Cardiac ventricle fibroblast (primary cell): ENCODE measurements at places on chromosomes 13 and 19. TPM values are rescaled to one million over a fixed set of nuclear protein-coding genes. Genes with fewer than 3 reads are reported as not detected.

KLF16 gene
- total RNA-seq = 8.8 and 10.7 TPM in 2 replicates

TSEN34 gene
- 114 and 134 TPM in 2 replicates for total RNA-seq

OR7C1 gene
- not detected in 2 replicates for total RNA-seq

KCNC3 gene
- total RNA-seq = 0.20 and 0.25 TPM in 2 replicates

PSG5 gene
- not detected in 2 replicates for total RNA-seq

ERF gene
- total RNA-seq = 31.5 and 33.5 TPM in 2 replicates

FAM124A gene
- total RNA-seq = 1.0 and 1.7 TPM in 2 replicates

ANGPTL8 gene
- not detected in 2 replicates for total RNA-seq
